ENCODE measurements at places on chromosomes 11 and 22.

DNA sequence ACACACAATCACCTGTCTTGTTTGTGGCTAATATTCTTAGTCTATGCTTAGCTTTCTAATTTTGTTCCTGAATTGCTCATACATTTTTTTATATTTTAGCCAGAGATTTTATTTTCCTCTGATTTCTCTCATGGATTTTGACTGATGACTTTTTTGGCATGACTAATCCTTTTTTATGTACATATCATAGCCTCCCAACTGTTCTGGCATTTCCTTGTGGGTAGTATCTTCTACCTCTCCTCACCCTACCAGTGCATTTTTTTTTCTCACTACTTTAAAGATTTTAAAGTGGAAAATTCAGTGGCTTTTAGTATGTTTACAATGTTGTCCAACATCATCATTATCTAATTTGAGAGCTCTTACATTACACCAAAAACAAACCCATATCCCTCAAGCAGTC is 84.4 kb upstream of the TENM4 start:
- DNase-seq: no peak

- no peak for DNase-seq
These were observed 23.5 kb downstream of the PITPNB start for GRCh38 chr22:27895600-27895999.

DNA sequence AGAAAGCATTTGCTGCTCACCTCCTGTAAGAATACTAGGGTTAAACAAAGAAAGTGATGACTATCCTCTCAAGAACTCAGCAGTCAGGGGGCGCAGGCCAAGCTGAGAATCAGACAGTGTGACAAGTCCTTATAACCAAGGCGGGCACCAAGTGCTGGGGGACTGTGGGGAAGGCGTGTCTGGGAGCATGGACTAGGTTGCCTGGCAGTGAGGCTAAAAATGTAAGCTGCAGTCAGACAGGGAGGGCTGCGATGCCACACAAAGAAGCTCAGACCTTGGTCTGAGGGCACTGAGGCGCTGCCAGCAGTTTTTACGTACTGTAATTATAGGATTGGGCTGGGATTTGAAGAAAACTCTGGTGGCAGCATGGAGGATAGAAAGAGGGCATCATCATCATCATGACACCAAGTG is 73.7 kb downstream of the FLI1 start:
- DNase-seq: no peak

GRCh38 chr11:75583718-75584658 is 21.9 kb downstream of the SERPINH1 start:
- DNase-seq: no peak

- no peak for DNase-seq
These were observed 20.4 kb downstream of the WT1 start for GRCh38 chr11:32414925-32415324.

GRCh38 chr11:90344546-90344945 is 121.7 kb upstream of the CHORDC1 start:
- no peak for DNase-seq

DNA sequence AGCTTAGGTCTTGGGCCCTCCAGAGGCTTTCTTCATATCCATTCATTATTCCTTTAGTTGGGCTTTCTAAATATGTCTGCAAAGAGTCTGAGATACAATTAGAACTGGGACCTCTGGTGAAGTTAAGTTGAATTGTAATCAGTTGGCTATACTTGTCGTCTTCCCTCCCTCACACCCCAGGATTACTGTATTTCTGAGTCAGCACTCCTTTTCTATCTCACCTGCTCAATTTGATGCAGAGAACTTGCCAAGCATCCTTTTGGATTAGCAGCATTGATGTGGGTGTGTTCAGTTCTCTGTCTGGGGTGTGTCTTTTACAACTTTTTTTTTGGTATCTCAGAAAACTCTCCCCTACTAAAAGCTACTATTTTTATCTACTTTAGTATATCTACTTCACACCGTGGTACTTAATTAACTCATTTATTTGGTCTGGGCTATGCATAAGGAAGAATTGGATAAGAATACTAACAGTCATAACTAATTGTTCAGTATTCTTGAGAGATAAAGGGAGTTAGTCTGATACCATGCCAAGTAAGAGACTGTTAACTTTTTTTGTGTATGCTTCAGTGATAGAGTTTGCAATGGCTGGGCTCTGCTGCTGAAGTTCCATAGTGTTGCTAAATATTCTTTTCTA is 15.1 kb downstream of the CTNND1 start:
- DNase-seq: no peak

DNA sequence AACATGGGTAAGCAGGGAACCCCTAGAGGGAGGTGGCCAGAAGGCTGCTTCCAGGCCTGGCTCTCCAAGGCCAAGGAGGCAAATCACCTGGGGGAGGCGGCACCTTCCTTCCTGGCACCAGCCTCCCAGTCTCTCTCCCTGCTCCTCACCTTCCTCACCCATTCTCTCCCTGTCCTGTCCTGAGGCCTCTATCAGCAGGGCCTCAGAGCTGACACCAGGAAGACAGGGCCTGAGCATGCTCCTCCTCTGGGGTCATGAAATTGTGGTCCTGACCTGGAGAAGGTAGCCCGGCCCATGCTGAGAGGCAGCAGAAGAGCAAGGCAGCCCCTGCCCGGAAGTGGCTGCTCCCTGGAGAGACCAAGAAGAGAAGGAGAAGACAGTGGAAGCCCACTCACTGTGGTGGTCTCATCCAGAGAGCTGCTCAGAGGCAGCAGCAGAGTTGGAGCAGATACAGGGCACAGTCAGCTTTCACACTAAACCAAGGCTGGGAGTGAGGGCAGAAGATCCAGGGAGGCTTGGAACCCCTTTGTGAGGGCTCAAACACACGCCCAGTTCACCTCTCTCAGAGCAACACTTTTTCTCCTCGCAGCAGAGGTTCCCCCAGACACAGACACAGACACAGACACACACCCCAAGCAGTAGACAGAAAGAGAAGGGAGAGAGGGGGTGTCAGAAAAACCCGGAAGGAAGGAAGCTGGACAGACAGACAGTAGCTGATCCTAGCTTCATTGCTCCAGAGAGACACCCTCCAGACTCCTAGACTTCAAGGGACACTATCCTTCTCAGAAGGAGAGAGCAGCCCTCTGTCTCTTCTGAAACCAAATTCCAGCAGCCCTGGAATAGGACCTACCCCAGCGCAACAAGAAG is 1.8 kb downstream of the BCL9L start:
- no peak for DNase-seq

- DNase-seq: no peak
These were observed 8.9 kb downstream of the YPEL1 start for GRCh38 chr22:21726650-21727049.

DNA sequence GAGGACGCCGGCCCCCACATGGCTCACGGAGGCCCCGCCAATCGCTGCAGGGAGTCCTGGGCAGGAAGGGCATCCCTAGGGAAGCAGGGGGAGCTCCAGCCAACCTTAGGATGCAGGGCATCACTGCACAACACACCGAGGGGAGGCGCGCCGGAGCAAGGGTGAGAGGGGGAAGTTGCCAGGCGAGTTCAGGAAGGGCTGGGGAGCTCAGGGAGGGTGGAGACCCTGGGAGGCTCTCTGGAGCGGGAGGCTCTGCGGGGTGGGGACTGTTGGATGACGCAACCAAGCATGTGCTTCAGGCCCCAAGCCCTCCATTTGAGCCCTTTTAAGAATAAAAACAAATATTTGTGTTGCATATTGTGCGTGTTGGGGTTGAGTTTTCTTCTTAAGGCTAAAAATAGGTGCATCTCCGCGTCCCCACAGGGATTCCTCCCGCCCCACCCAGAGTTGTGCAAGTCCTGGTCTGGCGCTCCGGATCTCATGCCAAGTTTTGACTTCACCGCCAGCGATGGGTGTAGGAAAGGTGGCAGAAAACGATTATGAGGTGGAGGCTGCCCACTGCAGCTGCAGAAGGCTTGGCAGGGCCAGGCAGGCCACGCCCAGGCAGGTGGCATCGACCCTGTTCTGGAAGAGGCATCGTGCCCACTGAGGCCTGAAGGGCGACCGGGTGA is 65.2 kb downstream of the WNT7B start:
- DNase-seq: no peak

GRCh38 chr22:42990131-42990838 is 24.7 kb downstream of the PACSIN2 start:
- no peak for DNase-seq

- DNase-seq: no peak
These were observed 28.9 kb upstream of the DRD2 start for GRCh38 chr11:113504071-113504470.

DNA sequence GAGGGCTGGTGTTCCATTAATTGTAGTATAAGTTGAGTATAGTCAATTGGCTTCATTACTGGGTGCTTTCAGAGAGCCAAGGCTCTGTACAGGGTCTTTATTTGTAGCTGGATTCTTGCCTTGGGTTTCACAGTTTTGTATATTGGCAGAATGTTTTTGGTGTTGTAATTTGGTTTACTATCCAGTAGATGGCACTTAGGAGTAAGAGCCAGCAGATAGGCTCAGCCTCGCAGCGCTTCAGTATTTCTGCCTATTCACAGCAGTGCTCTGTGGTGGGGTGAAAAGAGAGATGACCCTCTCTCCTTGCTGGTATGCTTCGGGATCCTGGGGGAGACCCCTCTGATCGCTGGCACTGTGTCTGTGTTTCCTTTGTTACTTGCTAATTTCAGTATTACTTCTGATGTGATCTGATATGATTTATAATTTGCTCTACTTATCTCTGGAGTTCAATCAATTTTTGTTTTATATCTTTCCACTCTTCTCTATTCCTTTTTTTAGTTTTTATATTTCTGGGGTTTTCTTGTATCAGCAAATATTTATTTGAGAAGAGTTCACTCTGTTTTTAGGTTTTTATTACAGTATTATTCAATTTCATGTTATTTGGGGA is 52.2 kb downstream of the ANO5 start:
- no peak for DNase-seq

DNA sequence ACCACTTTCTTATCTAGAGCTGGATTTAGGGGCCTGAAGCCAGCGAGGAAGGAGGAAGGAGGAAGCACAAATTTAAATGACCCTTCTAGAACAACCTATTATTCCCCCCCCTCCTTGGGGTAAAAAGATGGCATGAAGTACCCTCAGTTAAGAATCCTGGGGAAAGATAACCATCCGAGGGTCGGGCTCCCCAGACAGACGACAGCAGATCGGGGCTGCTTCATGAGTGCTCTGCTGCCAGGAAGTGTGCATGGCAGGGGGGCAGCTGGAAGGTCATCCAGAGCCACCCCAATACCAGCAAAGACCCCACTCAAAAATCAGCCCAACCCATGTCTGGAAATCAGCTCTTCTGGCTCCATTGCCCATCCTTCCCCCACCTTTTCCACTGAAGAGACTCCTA is 207.5 kb downstream of the CTTN start:
- DNase-seq: no peak

- DNase-seq: no peak
These were observed 53.7 kb downstream of the RDX start for GRCh38 chr11:110242746-110243145.

DNA sequence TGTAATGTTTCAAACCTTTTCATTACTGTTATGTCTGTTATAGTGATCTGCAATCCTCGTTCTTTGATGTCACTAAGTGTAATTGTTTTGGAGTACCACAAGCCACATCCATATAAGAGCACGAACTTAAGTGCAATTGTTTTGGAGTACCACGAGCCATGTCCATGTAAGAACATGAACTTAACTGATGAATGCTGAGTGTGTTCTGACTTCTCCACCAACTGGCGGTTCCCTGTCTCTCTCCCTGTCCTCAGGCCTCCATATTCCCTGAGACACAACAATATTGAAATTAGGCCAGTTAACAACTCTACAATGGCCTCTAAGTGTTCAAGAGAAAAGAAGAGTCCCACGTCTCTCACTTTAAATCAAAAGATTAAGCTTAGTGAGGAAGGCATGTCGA is 23.5 kb downstream of the TESMIN start:
- no peak for DNase-seq

- no peak for DNase-seq
These were observed 56.1 kb downstream of the PIWIL4 start for GRCh38 chr11:94623120-94623735.

DNA sequence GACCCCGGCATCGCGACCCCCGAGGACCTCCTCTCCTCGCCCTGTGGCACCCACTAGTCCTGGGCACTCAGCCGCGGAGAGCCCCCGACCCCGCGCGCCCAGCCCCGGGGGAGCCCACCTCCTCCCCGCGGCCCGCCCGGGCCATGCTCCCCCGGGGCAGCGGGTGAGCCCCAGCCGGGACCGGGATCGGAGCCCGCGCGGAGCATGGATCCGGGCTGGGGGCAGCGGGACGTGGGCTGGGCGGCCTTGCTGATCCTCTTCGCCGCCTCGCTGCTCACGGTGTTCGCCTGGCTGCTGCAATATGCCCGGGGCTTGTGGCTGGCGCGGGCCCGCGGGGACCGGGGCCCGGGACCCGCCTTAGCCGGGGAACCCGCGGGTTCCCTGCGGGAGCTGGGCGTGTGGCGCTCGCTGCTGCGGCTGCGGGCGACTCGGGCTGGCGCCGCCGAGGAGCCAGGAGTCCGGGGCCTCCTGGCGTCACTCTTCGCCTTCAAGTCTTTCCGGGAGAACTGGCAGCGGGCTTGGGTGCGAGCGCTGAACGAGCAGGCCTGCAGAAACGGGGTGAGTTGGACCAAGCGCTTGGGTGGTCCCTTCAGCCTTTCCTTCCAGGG is 498 bp downstream of the C2CD2L start:
- no peak for DNase-seq

DNA sequence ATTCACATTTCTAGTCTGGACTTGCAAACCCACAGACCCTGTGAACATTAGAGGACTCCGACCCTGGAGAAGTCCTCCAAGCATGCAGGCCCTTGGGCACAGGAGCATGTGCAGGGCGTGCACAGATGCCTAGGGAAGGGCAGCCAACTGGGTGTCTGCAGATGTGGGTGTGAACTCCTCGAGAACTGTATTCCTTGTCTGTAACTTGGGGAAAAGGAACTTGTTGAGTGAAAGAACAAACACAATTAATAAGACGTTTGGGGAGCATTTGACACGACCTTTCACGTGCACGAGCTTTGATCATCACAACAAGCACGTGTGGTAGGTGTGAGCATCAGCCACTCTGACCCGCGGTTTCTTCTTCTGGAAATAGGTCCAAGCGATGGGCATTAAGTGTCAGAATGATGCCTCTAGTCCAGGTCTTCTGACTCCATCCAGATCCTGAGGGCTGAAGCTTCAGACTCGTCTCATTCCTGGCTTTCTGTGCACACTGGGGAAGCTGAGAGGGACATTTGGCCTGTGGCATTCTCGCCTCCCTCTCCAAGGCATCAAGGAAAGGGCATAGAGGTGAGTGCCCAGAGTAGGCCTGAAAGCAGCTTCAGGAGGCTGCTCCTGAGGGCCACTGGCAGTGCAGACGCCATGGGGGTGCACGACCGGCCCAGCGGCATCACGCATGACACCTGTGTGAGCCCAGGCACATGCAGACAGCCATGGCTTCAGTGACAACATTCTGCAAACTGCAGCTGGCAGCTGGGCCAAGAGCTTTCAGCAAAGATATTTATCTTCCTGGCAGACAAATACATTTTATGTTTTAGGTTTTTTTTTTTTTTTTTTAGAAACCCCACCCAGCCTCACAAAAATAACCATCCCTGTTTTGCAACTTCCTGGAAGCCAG is 32.5 kb downstream of the ALX4 start:
- no peak for DNase-seq

GRCh38 chr11:96319898-96320656 is 22.9 kb downstream of the MAML2 start:
- no peak for DNase-seq

- DNase-seq: no peak
These were observed at the start of gene APLNR for GRCh38 chr11:57237204-57237681. TSS of gene APLNR (minus strand) at chr11:57237250. CDS start at chr11:57237004, 246 bp downstream.

- DNase-seq: no peak
These were observed 14.5 kb downstream of the RPS3 start for GRCh38 chr11:75413864-75414263.

GRCh38 chr11:34480314-34480713 is 33.3 kb downstream of the ELF5 start:
- DNase-seq: no peak

GRCh38 chr11:13140028-13140870 is 131.1 kb downstream of the RASSF10 start:
- DNase-seq: no peak

GRCh38 chr11:2518111-2518982 is 73.5 kb downstream of the KCNQ1 start:
- no peak for DNase-seq
